Spleen (tissue), 13 donors: ENCODE measurements at places on chromosomes 11 and 22. TPM values are rescaled to one million over a fixed set of nuclear protein-coding genes. Genes with fewer than 3 reads are reported as not detected.

The APLNR gene
- polyA plus RNA-seq, result 38.6 TPM

The TTLL8 gene
- not detected for polyA plus RNA-seq

The TNKS1BP1 gene
- polyA plus RNA-seq, result 19.8 TPM

The PELI3 gene
- polyA plus RNA-seq, result 2.7 TPM

The FAM180B gene
- 0.22 TPM for polyA plus RNA-seq

The KCNJ4 gene
- polyA plus RNA-seq, result not detected

The OR8D4 gene
- not detected for polyA plus RNA-seq

The XKR3 gene
- 0.06 TPM for polyA plus RNA-seq

The KRTAP5-9 gene
- 0.33 TPM for polyA plus RNA-seq

The INS gene
- 1.3 TPM for polyA plus RNA-seq

The RNF26 gene
- 10.0 TPM for polyA plus RNA-seq

The GNAZ gene
- 2.8 TPM for polyA plus RNA-seq

The LDHAL6A gene
- not detected for polyA plus RNA-seq
